Iris pigment epithelial cell (primary cell): ENCODE measurements at places on chromosomes 12 and 14.

- DNase-seq, result no peak
Measured at GRCh38 chr12:63990828-63991547, 146.5 kb downstream of the SRGAP1 start.

DNA sequence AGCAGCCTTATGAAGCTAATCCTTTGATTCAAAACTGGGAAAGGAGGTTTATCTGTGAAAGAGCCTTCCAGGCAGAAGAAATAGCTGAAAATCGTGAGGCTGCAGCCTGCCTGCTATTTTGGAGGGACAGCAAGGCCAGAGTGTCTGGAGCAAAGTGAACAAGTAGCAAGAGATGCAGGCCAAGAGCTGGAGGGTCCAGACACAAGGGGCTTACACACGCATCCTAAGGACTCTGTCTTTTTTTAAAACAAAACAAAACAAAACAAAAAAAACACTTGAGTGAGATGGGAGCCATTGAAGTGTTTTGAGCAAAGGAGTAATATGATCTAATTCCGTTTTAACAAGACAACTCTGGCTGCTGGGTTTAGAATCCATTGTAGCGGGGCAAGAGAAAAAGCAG lies 76.4 kb upstream of the BCAT1 start:
- DNase-seq, result no peak

GRCh38 chr12:16307856-16308475 lies 30.5 kb upstream of the SLC15A5 start:
- no peak for DNase-seq

- peak; percentile 81 for DNase-seq
Measured at GRCh38 chr12:82486524-82487235, 128.4 kb downstream of the METTL25 start.

GRCh38 chr12:15005064-15005463 lies 32.2 kb downstream of the PDE6H start:
- DNase-seq, result no peak

GRCh38 chr14:90511795-90512328 lies 115.0 kb downstream of the CALM1 start:
- DNase-seq, result no peak

DNA sequence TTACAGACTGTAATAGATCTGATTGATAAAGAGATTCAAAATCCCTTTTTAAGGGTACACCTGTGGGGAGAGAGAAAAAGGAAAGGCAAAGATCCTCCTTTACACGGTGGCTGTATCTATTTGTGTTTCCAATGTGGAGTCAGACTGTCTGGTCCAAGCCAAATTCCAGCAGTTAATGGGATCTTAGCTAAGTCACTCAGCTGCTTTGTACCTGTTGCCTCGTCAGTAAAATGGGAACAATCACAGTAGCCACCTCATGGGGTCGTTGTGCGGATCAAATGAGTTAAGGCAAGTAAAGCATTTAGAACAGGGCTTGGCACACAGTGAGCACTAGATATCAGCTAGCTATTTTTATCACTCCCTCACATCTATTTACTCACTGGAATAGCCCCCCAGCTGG lies 46.9 kb downstream of the EFCAB11 start:
- DNase-seq, result no peak

DNA sequence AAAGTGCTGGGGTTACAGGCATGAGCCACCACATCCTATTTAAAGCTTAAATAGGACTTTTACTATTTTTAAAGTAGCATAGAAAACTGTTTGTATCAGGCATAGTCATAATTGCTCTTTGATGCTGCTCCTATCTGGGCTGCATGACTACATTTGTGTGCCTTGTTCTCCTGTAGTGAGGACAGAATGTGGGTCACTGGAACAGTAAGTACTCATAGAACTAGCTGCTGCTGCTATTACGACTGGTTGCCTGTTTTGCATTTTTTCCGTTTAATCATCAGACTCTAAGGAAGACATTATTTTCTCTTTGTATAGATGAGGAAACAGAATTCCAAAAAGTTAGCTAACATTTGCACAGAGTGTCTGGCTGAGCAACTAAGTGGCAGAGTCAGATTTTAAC lies 42.8 kb downstream of the ZC3H14 start:
- peak; percentile 47 for DNase-seq

DNA sequence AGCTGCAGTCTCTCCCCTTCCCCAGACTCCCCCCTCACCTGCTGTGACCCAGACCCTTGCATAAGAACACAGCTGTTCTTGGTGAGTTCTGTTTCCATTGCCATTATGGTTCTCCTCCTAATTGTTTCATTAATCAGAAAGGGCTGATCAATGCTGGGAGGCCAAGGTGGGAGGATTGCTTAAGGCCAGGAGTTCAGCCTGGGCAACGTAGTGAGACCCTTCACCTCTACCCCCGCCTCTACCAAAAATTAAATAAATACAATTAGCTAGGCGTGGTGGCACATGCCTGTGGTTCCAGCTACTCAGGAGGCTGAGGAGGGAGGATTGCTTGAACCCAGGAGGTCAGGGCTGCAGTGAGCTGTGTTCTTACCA lies 17.2 kb upstream of the FAIM2 start:
- no peak for DNase-seq

GRCh38 chr12:49057888-49058287 lies 2.7 kb downstream of the KMT2D start:
- DNase-seq, result no peak

GRCh38 chr12:27276275-27276674 lies 32.2 kb downstream of the STK38L start:
- DNase-seq, result no peak

- DNase-seq, result no peak
Measured at GRCh38 chr12:94721173-94721572, 70.8 kb upstream of the TMCC3 start.

- DNase-seq, result peak; percentile 7
Measured at GRCh38 chr12:1384910-1385309, 209.5 kb downstream of the FBXL14 start.

GRCh38 chr12:26273811-26274210 lies 78.4 kb downstream of the SSPN start:
- peak; percentile 28 for DNase-seq

- DNase-seq, result peak; percentile 22
Measured at GRCh38 chr12:12806784-12807516, 6.2 kb upstream of the DDX47 start.

DNA sequence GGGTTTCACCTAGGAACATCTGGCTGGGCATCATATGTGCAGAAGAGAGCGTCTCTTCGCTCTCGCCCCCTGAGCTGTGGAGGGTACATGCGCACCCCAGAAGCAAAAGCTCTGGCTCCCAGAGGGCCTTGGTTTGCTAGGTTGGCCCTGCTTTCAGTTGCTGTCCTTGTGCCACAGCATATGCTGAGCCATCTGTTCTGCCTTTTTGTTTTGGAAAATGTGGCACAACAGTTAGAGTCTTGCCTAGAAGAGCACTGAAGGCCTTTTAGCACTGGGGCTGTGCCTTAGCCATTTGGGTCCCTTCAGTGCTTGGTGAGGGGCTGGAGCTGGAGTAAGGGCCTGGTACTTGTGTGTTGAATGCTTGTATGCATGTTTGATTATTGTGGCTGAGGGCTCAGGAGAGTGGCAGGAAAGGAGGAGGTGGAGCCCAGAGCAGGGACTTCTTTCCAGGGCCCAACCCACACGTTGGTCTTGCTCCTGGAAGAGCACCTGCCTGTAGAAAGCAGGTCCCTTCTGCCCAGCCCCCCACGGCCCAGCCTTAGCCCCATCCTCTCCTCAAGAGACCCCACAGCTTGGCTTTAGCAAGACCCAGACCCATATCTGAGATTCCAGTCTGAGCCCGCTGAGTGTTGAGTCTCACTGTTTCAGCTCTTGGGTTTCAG lies 113.7 kb downstream of the SLC25A47 start:
- no peak for DNase-seq

GRCh38 chr12:57940052-57940914 lies 1.1 kb upstream of the ATP23 start:
- DNase-seq, result no peak

DNA sequence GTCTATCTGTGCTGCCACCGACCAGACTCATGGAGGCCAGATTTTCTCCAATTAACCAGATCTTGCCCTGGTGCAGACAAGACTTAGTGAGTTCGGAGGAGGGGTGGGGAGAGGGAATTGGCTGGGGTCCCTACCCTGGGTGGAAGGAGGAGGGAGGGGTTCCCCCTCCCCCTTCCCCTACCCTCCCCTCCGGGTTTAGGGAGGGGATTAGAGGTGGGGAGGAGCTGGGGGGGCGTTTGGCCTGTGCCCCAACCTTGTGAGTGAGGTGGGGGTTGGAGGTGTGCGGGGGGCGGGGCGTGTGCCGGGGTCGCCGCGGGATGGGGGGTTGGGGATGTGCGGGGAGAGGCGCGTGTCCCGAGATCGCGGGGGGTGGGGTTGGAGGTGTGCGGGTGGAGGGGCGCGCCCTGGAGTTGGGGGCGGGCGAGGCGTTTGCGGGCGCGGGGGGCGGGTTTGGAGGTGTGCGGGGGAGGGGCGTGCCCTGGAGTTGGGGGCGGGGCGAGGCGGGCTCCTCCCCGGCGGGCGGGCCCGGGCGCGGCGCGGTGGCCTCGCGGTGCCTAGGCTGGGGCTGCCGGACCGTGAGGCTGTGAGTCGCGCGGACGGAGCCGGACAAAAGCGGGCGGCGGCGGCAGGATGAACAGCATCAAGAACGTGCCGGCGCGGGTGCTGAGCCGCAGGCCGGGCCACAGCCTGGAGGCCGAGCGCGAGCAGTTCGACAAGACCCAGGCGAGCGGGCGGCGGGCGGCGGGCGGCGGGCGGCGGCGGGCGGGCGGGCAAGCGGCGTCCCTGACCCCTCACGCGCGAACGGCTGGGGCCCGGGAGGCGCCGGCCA lies at the start of gene HIP1R:
Gene HIP1R (plus strand): TSS at position 537 of the 829 bp plus-strand sequence. CDS start 94 bp downstream, at position 631.
- no peak for DNase-seq
